ENCODE measurements at places on chromosomes 5 and 9. TPM values are rescaled to one million over a fixed set of nuclear protein-coding genes. Genes with fewer than 3 reads are reported as not detected.

The DAPK1 gene
- 0.37 TPM for total RNA-seq

The DRD1 gene
- total RNA-seq, result not detected

The HACD4 gene
- total RNA-seq, result 9.1 TPM

The LCN1 gene
- total RNA-seq, result not detected

The KCNV2 gene
- not detected for total RNA-seq

The TJP2 gene
- 51.1 TPM for total RNA-seq

The SHISAL2B gene
- total RNA-seq, result not detected

The DDX4 gene
- not detected for total RNA-seq

The CXCL14 gene
- 0.22 TPM for total RNA-seq

The STC2 gene
- 120 TPM for total RNA-seq

The SPATA31A3 gene
- not detected for total RNA-seq
